ENCODE measurements at places on chromosomes 11 and 22.

DNA sequence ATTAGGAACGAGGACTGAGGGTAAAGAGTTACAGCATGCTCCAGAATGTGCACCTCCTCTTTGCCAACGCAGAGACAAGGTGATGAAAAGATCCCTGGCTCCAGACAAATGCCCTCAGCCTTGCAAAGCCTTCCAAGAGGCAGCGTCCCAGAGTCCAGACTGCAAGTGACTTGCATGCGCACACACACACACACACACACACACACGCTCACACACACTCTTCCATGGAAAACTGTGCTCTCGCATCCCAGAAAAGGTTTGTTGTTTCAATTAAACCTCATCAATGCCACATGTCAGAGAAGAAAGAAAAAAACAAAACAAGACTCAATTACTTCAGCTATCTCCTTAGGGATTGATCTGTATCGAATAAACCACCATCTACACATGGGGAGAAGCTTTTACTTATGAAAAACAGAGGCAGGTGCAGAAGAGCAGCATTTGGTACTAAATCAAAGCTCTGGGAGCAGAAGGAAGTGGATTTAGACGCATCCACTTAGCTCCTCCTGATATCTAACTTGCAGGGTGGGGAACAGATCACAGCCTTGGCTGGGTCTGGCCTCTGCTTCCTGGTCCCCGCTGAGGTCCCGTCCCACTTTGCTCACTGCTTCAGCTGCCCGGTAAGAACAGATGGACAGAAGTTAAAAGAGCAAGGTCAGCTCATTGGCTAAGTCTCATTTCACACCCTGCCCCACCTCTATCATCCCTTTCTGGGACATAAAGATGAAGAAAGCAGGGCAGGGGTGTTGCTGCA is 249.8 kb upstream of the BLID start:
- no peak for DNase-seq

GRCh38 chr11:116537709-116538108 is 235.1 kb downstream of the BUD13 start:
- no peak for DNase-seq

GRCh38 chr11:68480852-68481510 is 20.4 kb downstream of the PPP6R3 start:
- DNase-seq: no peak

DNA sequence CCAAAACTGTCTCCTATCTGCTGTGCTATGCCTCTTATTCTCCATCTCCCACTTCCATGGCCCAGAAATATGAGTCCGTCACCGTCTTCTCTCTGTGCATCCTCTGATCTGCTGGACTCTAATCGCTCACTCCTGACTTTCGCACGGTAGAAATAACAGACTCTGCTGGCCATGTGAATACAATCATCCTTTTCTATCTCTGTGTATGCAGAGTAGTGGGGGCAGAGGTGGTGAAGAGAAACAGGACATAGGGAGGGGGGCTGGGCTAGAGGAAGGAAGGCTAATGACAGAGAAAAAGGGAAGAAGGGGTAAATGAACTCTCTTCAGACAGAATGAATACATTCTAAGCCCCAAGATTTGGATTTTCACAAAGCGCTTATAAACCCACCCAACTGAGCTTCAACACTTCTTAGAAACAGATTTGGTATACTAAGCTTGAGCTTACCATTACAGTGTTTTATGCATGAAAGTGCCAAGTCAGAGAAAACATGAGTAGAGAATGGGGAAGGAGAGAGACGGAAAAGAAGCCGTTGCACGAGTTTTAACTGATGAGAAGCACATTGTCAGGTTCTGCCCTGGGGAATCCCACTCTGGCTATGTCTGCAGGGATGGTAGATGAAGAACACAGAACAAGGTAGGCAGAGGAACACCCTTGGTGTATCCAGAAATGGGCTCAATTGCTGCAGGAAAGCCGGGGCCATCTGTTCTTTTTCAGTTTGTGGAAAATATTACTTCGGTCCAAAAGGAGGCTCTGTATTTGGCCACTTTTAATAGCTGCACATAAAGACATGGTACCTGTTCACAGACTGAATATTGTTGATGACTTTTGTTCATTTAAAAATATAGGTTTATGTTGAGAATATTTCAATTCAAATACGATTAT is 324.7 kb downstream of the ETS1 start:
- peak; percentile 76 for DNase-seq

- no peak for DNase-seq
These were observed 1.8 kb downstream of the LRRC10B start for GRCh38 chr11:61510166-61510919.

DNA sequence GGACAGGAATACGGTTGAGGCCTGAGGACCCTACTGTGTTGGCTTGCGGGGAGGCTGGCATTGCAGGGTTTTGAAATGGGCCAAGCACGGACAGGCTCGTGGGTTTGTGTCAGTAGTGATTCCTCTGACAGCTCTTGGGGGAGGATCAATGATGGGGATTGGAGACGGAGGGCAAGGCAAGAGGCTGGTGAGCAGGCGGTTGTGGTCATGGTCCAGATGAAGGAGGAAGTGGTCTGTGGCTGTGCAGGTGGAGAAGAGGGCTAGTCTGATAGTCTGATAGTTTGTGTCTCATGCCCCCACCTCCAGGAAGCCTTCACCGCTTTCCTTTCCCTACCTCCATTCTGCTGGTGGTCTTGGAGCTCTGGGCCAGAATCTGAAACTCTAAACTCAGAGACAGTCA is 3.0 kb downstream of the MAFF start:
- DNase-seq: no peak

GRCh38 chr11:65549096-65549495 is 9.1 kb downstream of the LTBP3 start:
- DNase-seq: no peak

- no peak for DNase-seq
These were observed 10.4 kb downstream of the SMCO4 start for GRCh38 chr11:93532806-93533205.

- no peak for DNase-seq
These were observed 47.8 kb downstream of the FANCF start for GRCh38 chr11:22577854-22578253.

- DNase-seq: no peak
These were observed 401.3 kb upstream of the CADM1 start for GRCh38 chr11:115905341-115906000.

- DNase-seq: no peak
These were observed 412.3 kb upstream of the CHORDC1 start for GRCh38 chr11:90635151-90635550.

GRCh38 chr11:70862093-70862492 is 390.3 kb downstream of the SHANK2 start:
- no peak for DNase-seq

GRCh38 chr11:350723-351255 is 18.5 kb upstream of the B4GALNT4 start:
- no peak for DNase-seq

GRCh38 chr22:32994898-32995297 is 63.3 kb downstream of the SYN3 start:
- peak; percentile 5 for DNase-seq

DNA sequence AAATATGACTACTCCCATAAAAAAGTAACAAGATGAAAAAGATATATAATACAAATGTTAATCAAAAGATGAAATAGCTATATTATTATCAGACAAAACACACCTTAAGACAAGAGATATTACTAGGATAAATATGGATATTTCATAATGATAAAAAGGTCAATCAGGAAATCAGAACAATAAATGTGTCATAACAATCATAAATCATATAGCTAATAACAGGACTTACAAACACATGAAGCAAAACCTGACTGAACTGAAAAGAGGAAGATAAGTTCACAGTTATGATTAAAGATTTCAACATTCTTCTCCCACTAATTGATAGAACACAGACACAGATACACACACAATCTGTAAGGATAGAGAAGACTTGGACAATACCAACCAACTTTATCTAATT is 47.2 kb downstream of the EIF3M start:
- no peak for DNase-seq

GRCh38 chr11:128318856-128319474 is 268.4 kb downstream of the ETS1 start:
- no peak for DNase-seq

DNA sequence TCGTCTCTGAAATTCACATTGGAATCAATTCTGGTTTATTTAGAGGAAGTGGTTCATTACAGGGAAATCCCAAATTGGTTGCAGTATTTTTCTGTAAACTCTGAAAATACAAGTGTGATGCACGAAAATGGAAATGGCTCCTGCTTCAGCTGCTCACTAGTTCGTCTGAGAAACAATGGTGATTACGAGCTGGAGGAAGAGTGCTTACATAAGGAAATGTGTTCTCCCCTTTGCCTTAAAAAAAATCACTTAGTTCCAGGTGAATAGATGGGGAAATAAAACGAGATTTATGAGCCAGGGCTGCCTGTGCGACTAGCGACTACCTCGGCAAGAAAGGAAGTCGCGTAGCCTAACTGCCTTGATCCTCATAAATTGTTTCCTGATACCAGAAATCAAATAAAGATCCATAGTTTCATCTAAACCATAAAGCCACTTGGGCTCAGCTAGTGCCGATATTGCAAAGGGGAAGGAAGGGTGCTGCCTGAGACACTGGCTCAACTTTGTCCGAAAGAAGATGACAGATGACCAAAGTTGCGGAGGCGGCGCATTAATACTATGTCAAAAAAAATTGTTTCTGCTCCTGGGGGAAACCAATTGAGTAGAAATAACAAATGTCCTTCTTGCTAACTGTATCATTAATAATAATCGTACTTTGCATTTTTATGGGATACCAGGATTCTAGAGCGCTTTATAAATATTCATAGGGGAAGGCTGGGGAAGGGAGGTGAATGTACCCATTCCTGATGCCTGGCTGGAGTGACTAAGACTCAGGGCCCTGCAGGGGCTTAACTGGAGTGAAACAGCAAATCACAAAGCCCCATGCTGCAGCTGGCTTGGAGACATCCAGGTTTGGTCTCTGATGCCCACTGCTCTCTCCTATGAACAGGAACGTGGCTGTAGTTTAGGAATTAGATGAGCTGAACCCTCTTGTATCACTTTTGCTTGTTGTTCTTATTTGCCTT is 185.7 kb downstream of the BLID start:
- DNase-seq: peak; percentile 4

DNA sequence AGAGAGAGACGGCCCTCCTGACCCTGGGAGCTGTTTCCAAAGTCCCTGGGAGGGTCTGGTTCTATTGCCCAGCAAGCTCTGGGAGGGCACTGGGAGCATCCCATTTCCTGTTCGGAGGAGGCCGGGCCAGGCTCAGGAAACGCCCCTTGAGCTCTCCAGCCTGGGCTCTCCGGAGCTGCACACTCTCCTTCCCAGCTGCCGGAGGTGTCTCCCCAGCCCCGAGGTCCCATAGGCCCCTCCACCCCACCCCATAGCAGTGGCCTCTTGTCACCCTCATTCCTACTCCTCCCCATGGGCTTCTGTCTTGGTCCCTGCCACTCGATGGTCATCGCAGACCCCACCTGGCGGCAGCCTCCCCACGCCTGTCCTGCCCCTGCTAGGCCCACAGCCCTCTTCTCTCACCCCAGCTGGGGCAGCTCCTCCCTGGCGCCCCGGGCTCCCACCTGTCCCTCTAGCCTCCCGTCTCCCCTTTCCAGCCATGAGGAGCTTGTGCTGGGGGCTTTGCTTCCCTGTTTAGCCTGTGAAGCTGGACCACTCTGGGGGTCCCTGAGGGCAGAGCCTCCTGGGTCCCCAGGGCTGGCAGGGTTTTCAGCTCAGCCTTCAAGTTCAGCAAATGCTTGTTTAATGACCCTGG is 2.8 kb downstream of the TSPAN32 start:
- DNase-seq: no peak

DNA sequence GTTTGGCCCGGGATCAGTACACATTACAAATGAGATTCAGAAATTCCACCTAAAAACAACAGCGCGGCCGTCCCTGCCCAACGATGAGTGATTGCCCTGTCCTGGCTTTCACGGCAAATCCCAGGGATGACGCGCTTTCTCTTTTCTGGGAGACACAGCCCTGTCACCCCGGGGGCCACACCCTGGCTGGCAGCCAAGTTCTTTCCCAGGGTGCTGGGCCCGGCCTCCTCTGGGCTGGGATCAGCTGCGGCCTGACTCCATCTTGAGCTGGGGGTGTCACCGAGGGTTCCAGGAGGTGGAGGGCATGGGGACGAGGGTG is 82.7 kb downstream of the FBLN1 start:
- no peak for DNase-seq

DNA sequence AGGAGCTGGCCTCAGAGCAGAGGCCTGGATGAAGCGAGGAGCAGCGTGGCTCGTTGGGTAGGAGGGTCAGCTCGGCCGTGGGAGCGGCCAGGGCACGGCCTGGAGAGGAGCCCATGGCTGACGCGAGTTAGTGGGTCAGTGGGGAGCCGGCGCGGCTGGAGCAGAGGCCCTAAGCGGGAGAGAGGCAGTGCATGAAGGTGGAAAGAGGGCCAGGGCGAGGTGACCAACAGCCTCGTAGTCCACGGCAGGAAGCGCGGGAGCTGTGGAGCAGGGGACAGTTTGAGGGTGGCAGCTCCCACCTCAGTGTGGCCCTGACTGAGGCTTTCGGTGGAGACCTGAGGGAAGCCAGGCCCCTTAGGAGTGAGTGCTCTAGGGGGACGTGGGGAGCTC is 24.1 kb downstream of the DCPS start:
- no peak for DNase-seq

- no peak for DNase-seq
These were observed 24.1 kb downstream of the TOLLIP start for GRCh38 chr11:1285316-1285744.

DNA sequence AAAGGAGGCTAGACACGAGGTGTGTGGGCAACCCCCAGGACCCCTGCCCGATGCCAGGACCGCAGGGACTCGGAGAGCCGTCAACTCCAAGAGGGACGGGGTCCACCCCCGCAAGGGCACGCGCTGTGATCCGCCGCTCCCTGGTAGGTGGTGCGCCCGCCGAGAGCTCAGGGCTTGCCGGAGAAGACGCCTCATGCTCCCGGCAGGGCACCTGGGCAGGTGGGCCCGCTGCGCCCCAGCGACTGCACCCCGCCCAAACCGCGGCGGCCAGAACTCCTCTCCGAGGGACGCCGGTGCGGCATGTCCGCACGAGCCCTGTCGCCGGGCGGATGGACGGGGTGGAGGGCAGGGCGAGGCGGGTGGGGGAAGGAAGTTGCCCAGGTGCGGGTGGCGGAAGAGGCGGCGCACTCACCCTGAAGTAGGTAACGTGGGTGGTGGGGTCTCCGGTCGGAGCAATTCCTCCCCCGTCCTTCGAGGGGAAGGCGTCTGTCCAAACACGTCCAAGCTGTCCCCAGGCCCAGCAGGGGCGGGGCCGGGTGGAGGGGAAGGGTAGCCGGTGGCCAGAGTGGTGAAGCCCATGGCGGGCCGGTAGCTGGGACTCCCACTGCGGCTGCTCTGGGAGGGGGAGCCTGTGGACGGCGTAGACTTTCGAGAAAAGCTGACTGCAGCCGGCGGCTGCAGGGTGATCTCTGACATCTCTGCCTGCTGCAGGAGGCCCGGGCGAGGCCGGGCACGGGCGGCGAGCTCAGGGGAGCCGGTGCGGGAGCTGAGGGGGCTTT is 37.2 kb downstream of the IGSF9B start:
- DNase-seq: no peak

GRCh38 chr11:86719781-86720463 is 47.5 kb upstream of the ME3 start:
- no peak for DNase-seq

- no peak for DNase-seq
These were observed 18.0 kb upstream of the JHY start for GRCh38 chr11:122864386-122865115.

GRCh38 chr11:95500466-95500865 is 269.5 kb upstream of the SESN3 start:
- no peak for DNase-seq

All from cerebellar cortex (tissue), 1 donor.